ENCODE measurements at places on chromosomes 3 and 15. TPM values are rescaled to one million over a fixed set of nuclear protein-coding genes. Genes with fewer than 3 reads are reported as not detected.

The EPB42 gene
- 3.4 TPM for total RNA-seq

The SPTBN5 gene
- 0.65 TPM for total RNA-seq

The ISL2 gene
- not detected for total RNA-seq

The TMEM40 gene
- 0.51 TPM for total RNA-seq

DNA sequence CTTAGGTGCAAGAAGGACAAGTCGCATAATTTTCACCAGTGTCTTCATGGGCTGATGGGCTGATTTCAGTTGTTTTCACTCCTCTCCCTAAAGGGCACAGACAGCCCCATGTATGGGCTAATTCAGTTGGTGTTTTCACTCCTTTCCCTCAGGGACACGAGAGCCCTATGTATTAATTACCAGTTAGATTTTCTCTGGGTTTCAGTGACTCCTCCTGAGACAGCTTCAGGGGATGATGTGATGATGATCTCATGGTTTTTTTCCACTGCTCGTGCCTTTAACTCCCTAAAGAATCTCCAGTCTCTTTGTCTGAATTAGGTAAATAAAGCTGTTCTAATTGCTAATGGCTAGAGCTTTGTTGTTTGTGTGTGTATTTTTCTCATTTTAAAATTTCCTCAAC lies 9.9 kb downstream of the RAMAC start:
- H3K36me3 ChIP-seq = peaks cover 5% of the 10 kb centered on the region
- H3K27me3 ChIP-seq = no peaks in the 10 kb centered on the region
- H3K4me3 ChIP-seq = no peak overlapping the region
- no peak for DNase-seq
- H3K4me1 ChIP-seq = peaks cover 6% of the 10 kb centered on the region

GRCh38 chr3:122392868-122393844 lies 9.2 kb downstream of the FAM162A start:
- no peaks in the 10 kb centered on the region for H3K36me3 ChIP-seq
- no peak for DNase-seq
- H3K4me1 ChIP-seq = peaks cover 52% of the 10 kb centered on the region

- no peaks in the 10 kb centered on the region for H3K36me3 ChIP-seq
- no peak overlapping the region for H3K4me3 ChIP-seq
- no peak overlapping the region for H3K27ac ChIP-seq
- H3K4me1 ChIP-seq = no peaks in the 10 kb centered on the region
- no peak for DNase-seq
Observed at GRCh38 chr3:43400781-43401730, 114.7 kb downstream of the SNRK start.

GRCh38 chr3:160395297-160395696 lies 3.7 kb downstream of the IFT80 start:
- no peak overlapping the region for H3K27ac ChIP-seq
- peaks cover 7% of the 10 kb centered on the region for H3K4me1 ChIP-seq
- H3K27me3 ChIP-seq = no peaks in the 10 kb centered on the region
- no peaks in the 10 kb centered on the region for H3K36me3 ChIP-seq
- H3K4me3 ChIP-seq = no peak overlapping the region
- no peak for DNase-seq

GRCh38 chr15:82832601-82833361 lies 23.4 kb downstream of the WHAMM start:
- no peaks in the 10 kb centered on the region for H3K4me1 ChIP-seq
- H3K27ac ChIP-seq = no peak overlapping the region
- H3K4me3 ChIP-seq = no peak overlapping the region
- H3K36me3 ChIP-seq = peaks cover 25% of the 10 kb centered on the region
- no peaks in the 10 kb centered on the region for H3K27me3 ChIP-seq
- DNase-seq = no peak
